Mucosa of descending colon (tissue), 3 donors: ENCODE measurements at places on chromosomes 12 and 14. TPM values are rescaled to one million over a fixed set of nuclear protein-coding genes. Genes with fewer than 3 reads are reported as not detected.

Gene PTPN6
- total RNA-seq, result 37.4 TPM

Gene PNN
- 49.4 TPM for total RNA-seq

Gene TC2N
- 75.1 TPM for total RNA-seq

- DNase-seq, result no peak
Measured at GRCh38 chr12:52947738-52948423, 1.0 kb upstream of the KRT18 start.

GRCh38 chr12:88996200-88996788 is 356.0 kb downstream of the DUSP6 start:
- DNase-seq, result no peak

- no peak for DNase-seq
Measured at GRCh38 chr14:36667679-36668078, 6.0 kb downstream of the PAX9 start.

DNA sequence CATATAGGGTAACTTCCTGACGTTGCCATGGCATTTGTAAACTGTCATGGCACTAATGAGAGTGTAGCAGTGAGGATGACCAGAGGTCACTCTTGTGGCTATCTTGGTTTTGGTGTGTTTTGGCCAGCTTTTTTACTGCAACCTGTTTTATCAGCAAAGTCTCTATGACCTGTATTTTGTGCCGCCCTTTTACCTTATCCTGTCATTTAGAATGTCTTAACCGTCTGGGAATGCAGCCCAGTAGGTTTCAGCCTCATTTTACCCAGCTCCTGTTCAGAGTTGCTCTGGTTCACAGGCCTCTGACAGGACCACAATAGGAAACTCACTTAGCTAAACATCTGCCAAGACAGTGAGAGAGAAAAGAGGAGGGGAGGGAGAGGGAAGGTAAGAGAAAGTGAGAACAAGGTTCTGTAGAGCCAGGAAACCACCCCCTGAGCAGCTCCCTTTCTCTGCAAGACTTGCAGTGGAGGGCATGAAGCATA is 64.8 kb upstream of the PLEKHG3 start:
- DNase-seq, result no peak

DNA sequence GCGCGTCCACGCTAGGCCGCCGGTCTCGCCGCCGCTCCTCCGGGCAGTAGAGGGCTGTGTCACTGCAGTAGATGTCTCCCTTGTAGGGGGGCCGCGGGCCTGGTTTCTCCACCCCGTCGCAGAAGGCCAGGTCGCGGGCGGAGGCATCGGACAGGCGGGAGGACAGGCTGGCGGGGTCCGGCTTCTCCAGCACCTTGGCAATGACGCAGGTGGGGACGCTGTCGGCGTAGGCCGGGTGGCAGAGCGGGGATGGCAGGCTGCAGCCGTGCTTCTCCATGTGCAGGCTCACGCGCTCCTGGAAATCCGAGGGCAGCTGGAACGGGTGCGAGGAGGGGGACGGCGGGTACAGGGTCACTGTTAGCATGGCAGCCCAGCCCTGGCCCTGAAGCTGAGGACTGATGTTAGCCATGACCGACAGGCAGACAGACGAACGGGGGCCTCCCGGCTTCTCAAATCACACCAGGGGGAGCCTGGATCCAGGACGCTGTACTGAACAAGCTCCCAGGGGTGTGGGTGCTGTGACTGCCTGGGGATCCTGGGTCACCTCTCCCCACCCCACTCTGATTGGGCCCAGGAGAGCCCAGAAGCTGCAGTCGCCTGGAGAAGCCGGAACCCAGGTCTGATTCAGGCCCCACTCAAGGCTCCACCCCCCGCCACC is 48.1 kb downstream of the BEGAIN start:
- DNase-seq, result peak; percentile 1

- no peak for DNase-seq
Measured at GRCh38 chr14:77154421-77154820, 12.8 kb upstream of the ZDHHC22 start.

GRCh38 chr12:50201987-50202521 is 34.9 kb upstream of the CERS5 start:
- peak; percentile 42 for DNase-seq

DNA sequence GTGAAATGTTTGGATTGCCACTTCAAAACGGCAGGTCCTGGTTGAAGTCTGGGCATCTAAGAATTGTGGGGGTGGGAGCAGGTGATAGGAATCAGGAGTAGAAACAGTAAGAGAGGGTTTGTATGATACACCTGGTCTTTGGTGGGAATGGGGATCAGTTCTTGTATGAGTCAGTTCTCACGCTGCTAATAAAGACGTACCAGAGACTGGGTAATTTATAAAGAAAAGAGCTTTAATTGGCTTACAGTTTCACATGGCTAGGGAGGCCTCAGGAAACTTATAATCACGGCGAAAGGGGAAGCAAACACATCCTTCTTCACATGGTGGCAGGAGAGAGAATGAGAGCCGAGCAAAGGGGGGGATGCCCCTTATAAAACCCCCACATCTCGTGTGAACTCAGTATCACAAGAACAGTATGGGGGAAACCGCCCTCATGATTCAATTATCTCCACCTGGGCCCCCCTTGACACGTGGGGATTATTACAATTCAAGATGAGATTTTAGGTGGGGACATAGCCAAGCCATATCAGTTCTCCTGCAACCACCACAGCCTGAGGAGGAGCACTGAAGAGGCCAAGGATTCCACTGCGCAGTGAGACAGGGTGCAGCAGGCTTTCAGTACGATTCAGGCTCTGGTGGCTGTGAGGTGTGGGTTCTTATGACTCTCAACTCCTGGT is 52.1 kb downstream of the DRAM1 start:
- DNase-seq, result no peak
